ENCODE measurements at places on chromosomes 4 and X.

DNA sequence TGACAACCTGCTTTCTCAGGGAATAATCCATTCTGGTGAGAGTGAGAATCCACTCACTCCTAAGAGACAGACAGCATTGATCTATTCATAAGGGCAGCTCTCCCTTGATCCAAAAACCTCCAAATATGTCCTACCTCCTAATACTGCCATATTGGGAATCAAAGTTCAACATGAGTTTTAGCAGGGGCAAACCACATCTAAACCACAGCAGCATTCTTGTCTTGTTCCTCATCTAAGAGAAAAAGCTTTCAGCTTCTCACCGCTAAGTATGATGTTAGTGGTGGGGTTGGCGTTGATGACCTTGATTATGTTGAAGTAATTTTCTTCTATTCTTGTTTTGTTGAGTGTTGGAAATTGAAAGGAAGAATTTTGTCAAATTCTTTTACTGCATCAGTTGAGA, 69.6 kb downstream of the SERTM2 start:
- no peak for DNase-seq

- no peak for DNase-seq
These were observed 100.0 kb downstream of the TEX13A start for GRCh38 chrX:105120463-105120862.

DNA sequence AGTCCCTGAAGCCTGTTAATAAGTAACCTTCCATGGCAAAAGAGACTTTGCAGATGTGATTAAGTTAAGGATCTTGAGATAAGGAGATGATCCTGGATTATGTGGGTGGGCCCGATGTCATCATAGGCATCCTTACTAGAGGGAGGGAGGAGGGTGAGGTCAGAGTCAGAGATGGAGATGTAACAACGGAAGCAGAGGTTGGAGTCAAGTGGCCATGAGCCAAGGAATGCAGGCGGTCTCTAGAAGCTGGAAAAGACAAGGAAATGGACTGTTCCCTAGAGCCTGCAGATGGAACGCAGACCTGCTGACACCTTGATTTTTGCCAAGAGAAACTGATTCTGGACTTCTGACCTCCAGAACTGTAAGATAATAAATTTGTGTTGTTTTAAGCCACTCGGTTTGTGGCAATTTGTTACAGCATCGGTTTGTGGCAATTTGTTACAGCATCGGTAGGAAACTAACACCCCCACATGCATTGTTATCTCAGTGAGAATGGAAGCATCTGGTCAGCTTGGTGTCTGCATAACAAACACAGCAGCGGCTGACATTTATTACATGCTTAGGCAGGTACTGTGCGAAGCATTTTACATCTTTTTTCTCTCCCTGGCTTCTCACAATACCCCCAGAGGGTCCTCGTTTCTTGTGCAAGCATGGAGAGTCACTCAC, 55.6 kb downstream of the CLDN34 start:
- no peak for DNase-seq

DNA sequence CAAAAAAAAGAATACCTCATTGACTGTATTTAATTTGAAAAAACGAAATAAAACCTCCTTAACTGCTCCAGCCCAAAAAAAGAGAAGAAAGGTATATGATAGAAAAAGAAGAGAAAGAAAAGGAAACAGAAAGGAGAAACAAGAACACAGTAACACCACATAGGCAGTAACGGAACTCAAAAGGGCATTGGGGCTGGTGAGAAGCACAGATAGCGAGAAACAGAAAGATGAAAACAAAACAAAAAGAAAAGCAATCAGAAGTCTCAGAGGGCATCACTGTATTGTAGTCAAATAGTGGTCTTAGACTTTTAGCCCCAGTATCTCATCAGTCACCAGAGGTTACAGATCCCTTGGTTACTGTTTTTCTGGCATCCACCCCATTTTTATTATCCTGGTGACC, 88.6 kb downstream of the NFKB1 start:
- no peak for DNase-seq

DNA sequence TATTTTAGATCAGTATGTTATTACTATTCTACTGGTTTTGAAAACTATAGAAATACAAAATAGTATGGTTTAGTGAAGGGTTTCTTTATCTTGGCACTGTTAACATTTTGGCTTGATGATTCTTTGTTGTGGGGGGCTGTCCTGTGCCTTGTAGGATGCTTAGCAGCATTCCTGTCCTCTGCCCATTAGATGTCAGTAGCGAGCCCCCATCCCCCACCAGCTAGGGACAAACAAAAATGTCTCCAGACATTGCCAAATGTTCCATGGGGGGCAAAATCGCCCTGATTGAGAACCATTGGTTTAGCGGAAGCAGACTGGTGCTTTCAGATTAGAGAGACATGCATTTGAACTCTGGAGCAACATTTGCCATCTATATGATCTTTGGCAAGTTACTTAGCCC, 23.3 kb downstream of the SPARCL1 start:
- DNase-seq, result no peak

DNA sequence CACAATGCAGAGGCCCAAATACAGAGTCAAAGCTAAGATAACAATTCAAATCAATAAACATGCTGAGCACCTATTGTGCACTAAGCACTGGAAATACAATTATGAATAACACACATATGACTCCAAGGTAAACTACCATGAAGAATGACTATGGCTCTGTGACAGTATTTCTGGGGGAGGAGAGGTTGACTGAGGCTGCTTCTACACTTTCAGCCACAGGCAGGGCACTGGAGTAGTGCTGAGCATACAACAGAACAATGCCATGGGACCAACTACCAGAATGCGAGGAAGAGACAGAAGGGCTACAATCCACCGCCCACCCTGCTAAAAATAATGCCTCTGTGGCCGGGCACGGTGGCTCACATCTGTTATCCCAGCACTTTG, 13.7 kb downstream of the TEC start:
- DNase-seq, result no peak

DNA sequence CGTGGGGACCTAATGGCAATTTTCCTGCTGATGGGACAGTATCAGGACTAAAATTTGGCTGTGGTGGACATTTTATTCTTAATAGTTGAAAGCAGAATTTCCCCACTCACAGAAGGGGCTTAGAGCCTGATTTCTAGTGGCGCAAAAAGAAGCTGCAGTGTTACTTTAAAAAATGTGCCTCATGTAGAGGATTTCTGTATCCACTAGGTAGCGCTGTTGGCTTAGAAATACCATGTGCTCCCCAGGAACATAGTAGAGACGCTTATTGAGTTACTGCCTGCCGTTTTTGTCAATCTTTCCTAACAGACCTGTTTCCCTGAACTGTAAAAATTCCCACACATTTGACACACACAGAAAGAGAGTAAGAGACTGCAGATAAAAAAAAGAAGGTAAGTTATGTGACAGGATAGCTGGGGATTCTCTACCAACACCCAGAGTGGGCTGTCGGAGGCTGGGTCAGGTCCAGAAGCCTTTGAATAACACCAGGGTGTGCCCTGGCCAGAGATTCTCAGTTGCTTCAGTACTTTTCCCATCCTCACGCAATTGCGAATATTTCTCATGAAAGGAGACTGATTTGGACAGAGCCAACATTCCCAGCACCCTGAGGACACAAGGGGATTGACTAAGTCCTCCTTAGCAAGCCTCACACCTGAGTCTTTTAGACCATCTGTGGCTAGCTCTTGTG, 88.4 kb downstream of the ZXDA start:
- peak; percentile 11 for DNase-seq

DNA sequence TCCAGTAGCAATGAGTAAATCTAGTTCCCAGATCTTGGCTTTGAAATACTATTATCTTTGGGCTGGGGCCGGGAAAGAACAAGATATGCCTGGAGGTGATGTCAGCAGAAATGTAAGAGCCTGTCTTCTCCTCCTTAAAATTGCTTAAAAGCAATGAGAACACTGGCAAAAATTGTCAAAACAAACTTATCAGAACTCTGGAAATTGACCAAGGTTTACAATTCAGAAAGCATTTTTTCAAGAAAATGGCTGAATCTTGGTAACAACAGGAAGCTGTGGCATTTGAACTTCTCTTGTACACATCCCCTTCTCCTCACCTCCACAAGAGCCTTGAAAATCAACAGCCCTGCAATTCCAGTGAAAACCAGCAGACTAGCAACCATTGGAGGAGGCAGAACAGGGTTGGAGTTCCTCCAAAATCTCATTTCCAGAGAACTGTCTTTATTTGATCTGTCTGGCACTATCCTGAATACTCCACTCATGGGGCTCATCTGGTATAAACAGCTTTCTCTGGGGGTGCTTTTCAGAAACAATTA, 13.5 kb downstream of the TIMP1 start:
- DNase-seq, result no peak

GRCh38 chr4:38279650-38280322, 319.6 kb downstream of the PTTG2 start:
- DNase-seq, result no peak

- DNase-seq, result no peak
These were observed 38.6 kb downstream of the FHDC1 start for GRCh38 chr4:152974468-152975379.

GRCh38 chr4:2371765-2372487, 46.5 kb downstream of the ZFYVE28 start:
- DNase-seq, result no peak

GRCh38 chr4:11632483-11632882, 203.8 kb upstream of the HS3ST1 start:
- DNase-seq, result no peak

DNA sequence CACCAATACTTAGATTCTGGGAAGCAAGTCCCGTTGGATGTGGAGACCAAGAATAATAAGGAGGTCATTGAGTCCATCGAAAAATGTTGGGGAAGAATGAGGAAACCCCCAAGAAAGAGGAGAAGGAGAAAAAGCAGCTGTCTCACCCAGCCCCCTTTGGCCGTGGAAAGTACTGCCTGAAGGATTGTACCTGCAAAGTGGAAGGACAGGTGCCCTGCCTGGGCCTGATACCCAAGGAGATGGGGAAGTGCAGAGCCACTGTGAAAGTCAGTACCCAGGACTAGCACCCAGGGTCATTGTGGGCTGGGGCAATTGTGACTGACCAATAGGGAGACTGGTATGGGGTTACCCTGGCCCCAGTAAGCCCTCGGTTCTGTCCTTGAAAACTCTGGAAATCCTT, 13.8 kb upstream of the CFAP299 start:
- no peak for DNase-seq

DNA sequence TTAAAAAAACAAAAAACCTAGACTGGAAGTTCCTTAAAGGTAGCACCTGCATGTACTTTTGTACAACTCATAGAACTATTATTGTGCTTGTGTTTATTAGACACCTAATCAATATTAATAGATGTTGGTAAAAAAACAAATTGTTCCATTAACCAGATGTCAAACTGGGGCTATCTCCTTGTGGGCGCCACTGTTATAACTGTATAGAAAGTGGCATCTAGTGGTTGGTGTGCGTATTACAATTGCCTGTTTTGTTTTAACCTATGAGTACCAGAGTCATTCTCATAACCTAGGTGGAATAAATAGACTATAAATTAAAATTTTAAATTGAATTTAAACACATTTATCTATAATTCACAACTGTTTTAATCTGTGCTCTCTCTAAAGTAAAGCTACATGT, 97.4 kb downstream of the COL4A5 start:
- DNase-seq, result peak; percentile 61

GRCh38 chr4:15001248-15001868, 923 bp upstream of the CPEB2 start:
- DNase-seq, result peak; percentile 61

DNA sequence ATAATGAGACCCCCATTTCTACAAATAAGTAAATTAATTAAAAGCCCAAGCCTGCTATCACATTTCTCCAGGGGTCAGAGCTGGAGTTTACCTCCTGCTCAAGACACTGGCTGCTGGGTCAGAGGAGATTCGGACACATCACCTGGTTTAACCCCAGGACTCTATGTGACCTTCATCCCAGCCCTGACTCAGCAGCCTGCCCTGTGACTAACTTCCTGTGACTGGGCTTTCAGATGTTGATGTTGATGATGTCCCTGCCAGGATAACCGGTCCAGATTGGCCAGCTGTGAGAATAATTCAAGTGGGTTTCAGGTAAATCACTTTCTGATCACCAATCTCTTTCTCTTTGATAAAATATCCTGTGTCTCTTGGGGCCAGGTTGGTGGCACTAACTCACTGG, 102.4 kb upstream of the MAML3 start:
- DNase-seq, result no peak

DNA sequence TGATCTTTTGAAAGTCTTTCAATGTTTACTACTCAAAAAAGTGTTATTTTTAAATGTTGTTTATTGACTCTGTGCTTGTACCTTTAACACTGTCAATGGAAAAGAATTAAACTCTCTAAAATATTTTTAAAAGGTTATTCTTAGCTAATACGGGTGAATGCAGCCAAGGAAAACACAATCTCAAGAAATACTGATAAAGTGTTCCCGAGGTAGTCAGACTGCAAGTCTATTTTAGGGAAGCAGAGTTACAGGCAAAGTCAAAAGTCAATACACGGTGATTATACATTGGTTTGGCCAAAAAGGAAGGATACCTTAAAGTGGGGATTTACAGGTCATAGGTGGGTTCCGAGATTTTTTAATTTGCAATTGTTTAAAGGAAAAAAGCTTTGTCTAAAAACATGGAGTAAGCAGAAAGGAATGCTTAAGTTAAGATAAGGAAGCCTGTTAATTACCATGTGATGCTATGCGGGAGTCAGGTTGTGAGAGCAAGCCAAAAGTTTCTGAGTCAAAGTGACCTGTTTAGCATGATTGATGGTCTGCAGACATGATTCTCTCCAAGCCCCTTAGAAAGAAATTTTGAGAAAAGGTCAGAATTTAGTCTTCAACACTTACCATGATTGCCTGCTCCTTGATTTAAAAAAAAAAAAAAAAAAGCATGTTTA, 288.4 kb downstream of the KLHL4 start:
- DNase-seq, result no peak

- DNase-seq, result no peak
These were observed 91.0 kb downstream of the EDA2R start for GRCh38 chrX:66547847-66548369.

GRCh38 chrX:41711021-41711667, 12.8 kb upstream of the GPR82 start:
- DNase-seq, result no peak

DNA sequence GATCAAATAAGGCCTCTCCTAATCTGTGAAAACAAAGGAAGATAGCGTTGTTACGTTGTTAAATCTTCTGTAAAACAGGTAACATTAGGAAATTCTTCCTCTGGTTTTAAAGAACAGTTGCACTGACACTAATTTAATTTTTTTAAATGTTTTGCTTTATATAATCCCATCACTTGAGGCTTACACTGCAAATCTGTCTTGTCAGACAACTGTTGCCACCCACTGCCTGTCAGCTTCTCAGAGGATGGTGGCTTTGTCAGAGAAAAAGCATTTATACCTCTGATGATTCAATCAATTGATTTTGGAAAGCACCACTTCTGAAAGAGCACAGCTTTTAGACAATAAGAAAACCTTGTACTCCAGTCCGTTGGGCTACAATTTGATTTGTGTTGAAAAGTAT, 799.1 kb downstream of the FSTL5 start:
- DNase-seq, result no peak

- no peak for DNase-seq
These were observed 84.1 kb downstream of the LDB2 start for GRCh38 chr4:16814361-16814760.

DNA sequence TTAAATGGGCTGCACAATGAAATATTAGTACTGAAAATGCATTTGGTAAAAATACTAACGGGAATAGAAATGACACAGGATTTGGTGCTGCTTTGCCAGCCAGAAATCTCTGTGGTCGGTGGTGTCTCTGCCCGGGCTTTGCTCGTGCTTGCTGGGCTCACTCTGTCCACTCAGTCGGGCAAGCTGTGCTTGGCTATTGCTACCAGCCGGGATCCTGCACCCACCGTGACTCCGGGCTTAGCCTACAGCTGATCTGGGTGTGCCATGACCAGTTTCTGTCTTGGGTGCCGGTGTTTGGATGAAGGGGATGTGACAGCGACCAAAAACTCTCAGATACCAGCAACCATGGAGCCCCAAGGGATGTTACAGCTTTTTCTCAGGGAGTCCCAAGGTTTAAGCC, 487.7 kb downstream of the TECRL start:
- DNase-seq, result no peak

GRCh38 chr4:154858166-154858565, 77.1 kb downstream of the RBM46 start:
- no peak for DNase-seq

Measured in NCI-H2081 (cell line).